Naive thymus-derived CD8-positive, alpha-beta T cell (primary cell): ENCODE measurements at places on chromosomes 7 and 10. TPM values are rescaled to one million over a fixed set of nuclear protein-coding genes. Genes with fewer than 3 reads are reported as not detected.

DNA sequence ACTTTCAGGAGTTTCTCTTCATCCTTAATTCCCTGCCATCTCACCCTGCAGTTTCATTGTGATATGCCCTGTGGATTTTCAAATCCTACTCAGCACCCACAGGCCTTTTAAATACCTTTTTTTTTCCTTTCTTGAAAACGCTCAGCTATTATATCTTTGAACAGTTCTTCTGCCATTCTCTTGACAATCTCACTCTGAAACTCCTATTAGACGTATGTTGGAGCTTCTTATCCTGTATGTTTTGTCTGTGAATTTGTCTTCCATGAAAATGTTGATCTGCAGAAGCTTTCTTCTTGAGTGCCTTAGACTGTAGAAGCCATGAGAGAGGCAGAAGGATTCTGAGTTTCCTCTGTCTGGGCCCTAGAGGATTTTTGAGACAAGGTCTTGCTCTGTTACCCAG lies 18.9 kb upstream of the YAE1 start:
- DNase-seq = no peak

The MYO3A gene
- not detected for total RNA-seq

DNA sequence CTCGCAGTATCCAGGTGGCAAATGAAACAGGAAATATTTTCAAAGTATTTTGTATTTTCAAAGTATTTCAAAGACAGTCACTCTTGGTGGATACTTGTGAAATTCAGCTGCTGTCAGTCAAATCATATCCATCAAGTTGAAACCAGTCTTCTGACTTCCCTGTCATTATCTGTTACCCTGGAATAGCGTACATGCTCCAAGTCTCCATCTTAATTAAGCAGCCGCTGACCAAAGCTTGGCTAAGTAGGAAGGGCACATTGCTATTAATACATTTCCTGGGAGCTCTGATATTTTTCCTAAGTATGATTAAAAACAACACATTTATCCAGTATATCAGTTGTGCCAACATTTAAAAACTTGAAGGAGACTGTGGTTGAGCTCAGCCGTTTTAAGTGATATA lies 112.2 kb downstream of the ZMYND11 start:
- no peak for DNase-seq

DNA sequence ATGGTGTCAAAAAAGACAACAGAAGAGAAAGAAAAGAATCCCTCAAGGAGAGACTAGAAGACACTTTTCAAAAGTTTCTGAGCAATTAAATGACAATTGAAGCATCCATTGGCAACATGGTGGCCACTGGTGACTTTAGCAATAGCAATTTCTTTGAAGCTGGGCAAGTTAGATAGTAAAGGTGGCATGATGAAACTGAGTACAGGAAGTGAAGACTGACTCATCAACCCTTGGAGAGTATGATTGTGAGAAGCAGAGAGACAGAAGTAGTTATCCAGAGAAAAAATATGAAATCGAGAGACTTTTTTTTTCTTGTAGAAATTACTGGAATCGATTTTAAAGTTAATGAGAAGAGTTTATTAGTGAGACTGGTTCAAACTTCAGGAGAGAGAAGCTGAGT lies 52.5 kb downstream of the DGKB start:
- no peak for DNase-seq

DNA sequence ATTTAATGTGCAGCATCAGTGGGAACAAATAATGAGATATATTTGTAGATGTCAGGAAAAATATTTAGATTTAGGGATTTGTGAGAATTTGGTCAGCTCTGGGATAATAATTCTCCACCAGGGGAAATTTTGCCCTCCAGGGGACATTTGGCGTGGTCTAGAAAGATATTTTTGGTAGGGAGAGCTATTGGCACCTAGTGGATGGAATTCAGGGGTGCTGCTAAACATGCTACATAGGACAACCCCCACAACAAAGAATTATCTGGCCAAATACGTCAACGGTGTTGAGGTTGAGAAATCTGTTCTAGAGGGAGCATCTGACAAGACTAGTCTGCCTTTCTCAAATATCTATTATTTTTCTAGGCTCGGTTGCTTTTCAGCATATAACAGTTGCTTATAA lies 2.1 kb downstream of the ADK start:
- no peak for DNase-seq

The ABLIM1 gene
- 430 TPM for total RNA-seq

- DNase-seq = no peak
Observed at GRCh38 chr7:19982841-19983835, 209.7 kb upstream of the TMEM196 start.

The IGFBP1 gene
- not detected for total RNA-seq

The WEE2 gene
- not detected for total RNA-seq

DNA sequence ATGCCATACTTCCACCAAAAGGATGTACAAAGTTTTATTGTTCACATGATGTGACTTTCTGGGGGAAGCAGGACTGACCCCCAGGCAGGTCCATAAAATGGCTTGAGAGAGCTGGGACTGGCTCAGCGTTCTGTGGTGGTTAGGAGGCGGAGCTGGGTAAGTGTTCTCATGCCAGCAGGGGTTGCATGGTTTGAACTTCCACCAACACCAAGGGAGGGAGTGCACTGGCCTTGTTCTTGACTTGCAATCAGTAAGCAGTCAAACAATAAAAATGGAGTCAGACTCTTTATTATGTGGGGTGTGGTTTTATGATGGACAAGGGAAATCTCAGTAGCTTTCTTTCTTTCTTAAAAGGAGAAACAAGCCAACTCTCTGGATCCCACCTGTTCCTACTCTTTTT lies 95.4 kb upstream of the PRR15 start:
- no peak for DNase-seq

GRCh38 chr7:48610705-48611104 lies 313.6 kb upstream of the CDC14C start:
- DNase-seq = no peak

DNA sequence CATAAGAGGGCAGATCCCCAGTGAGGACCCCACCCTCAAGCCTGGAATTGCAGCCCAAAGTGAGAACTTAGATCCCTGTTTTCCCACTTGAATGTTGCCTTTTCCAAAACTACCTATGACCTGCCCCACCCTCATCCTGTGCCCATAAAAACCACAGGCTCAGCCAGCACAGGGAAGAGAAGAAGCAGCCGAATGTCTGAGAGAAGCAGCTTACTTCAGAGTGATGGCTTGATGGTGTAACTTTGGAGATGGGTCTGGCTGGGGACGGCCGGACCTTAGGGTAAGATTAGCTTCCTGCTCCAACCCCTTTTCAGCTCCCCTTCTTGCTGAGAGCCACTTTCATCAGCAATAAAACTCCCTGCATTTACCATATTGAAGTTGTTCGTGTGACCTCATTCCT lies 5.7 kb downstream of the SLC25A40 start:
- DNase-seq = no peak

- no peak for DNase-seq
Observed at GRCh38 chr10:29773675-29774091, 138.9 kb upstream of the SVIL start.

The MMS19 gene
- 111 TPM for total RNA-seq

The TMEM60 gene
- total RNA-seq = 8.4 TPM

The GALNT17 gene
- total RNA-seq = not detected

The NDUFB2 gene
- 103 TPM for total RNA-seq

The GRM3 gene
- not detected for total RNA-seq

GRCh38 chr7:73739387-73739767 lies 775 bp upstream of the ABHD11 start:
- DNase-seq = no peak

GRCh38 chr7:24042028-24042427 lies 242.0 kb upstream of the NPY start:
- no peak for DNase-seq

The ABCB4 gene
- 1.7 TPM for total RNA-seq

DNA sequence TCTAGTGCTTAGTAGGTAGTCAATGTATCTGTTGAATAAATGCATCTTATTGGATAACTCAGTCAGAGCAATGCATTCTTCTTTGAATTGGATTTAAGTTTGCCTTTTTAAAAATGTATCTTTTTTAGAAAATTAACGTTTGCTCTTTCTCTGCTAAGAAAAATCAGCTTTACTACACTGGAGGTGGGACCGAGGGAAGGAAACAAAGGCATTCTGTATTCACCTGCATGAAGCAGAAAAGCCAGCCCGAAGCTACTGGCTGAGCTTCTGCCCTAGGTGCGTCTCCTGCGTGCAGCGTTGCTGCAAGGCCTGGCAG lies 22.2 kb upstream of the ITGB1 start:
- DNase-seq = no peak

DNA sequence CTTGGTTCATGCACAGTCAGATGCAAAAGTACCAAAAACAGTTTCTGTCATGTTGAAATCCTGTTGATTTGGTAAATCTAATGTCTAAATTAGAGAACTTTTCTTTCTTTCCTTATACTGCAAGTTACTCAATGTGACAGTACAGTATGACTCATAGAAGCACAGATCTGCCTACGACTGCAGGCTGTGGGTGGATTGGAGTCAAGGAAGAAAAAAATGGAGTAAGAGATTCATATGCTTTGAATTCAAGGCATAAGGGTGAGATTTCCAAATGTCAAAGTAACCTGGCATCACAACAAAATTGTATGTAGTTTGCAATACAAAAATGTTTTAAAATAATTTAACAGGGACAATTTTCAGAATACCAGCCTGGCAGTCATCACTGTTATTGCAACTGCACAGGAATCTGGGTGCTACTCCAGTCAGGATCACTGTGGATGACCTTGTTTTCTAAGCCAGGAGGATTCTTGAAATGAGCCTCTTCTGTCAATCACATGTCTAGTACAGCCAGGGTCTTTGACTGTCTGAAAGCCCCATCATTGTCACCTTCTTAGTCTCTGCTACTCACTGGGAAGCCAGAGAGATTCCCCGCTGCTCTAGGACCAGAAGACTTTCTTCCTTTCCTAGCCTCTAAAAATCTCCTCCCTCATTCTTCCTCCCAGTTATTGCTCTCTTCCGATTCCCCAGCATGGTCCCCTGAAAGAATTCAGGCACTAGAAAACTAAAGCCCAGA lies 83.6 kb downstream of the CD36 start:
- no peak for DNase-seq

GRCh38 chr10:77212632-77213031 lies 425.0 kb downstream of the KCNMA1 start:
- DNase-seq = no peak

DNA sequence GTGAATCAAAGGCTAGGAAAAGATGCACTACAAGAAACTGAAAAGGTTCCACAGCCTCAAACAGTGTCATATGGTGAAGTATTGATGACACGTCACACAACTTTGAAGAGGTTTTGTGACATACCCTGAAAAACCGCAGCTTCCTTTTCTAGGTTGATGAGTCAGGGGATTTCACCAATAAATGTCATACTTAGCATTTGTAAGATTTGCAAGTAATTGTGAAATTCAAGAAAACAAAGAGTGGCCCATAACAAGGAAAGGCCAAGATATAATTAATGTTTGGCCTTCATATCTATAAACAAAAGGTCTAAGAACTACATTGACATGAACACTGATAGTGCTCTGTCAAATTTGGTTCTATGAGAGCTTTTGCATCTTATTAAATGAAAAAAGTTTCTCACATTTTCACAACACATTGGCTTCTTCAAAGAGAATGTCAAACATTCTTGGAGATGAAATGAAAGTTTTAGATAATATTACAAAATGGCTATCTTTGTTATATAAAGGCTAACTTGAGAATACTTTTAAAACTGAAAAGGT lies 62.0 kb upstream of the NAMPT start:
- DNase-seq = no peak

DNA sequence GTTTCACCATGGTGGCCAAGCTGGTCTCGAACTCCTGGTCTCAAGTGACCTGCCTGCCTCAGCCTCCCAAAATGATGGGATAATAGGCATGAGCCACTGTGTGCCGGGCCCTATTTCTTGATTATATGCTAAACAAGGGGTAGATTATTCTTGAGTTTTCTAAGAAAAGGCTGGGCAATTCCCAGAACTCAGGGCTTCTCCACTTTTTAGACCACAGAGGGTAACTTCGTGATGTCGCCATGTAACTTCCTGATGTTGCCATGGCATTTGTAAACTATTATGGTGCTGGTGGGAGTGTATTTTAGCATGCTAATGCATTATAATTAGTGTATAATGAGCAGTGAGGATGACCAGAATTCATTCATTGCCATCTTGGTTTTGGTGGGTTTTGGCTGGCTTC lies 35.8 kb downstream of the OTUD1 start:
- DNase-seq = no peak

GRCh38 chr7:136685501-136686173 lies 182.8 kb upstream of the CHRM2 start:
- DNase-seq = no peak

The GJD4 gene
- total RNA-seq = not detected

DNA sequence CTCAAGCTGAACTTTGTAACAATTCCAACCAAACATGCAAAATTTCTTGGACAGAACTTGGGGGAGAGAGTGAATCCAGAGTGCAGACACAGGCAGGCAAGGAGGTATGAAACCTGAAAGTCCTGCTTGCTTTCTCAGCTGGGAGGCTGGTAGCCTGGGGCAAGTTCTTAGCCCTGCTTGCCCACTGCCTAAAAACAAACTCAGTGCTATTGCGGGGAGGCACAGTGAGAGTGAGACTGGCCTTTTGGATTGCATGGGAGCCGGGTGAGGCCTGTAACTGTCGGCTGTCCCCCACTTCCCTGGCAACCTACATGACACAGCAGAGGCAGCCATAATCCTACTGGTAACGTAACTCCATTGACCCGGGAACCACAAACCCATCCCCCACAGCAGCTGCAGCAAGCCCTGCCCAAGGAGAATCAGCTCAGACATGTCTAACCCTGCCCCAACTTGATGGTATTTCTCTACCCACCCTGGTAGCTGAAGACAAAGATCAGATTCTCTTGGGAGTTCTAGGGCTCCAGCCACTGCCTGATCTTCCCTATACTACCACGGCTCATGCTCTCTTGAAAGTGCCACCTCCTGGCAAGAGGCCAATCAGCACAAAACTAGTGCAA lies 663.6 kb downstream of the GRM8 start:
- no peak for DNase-seq

GRCh38 chr7:129376076-129376777 lies 58.0 kb upstream of the STRIP2 start:
- peak; percentile 14 for DNase-seq

DNA sequence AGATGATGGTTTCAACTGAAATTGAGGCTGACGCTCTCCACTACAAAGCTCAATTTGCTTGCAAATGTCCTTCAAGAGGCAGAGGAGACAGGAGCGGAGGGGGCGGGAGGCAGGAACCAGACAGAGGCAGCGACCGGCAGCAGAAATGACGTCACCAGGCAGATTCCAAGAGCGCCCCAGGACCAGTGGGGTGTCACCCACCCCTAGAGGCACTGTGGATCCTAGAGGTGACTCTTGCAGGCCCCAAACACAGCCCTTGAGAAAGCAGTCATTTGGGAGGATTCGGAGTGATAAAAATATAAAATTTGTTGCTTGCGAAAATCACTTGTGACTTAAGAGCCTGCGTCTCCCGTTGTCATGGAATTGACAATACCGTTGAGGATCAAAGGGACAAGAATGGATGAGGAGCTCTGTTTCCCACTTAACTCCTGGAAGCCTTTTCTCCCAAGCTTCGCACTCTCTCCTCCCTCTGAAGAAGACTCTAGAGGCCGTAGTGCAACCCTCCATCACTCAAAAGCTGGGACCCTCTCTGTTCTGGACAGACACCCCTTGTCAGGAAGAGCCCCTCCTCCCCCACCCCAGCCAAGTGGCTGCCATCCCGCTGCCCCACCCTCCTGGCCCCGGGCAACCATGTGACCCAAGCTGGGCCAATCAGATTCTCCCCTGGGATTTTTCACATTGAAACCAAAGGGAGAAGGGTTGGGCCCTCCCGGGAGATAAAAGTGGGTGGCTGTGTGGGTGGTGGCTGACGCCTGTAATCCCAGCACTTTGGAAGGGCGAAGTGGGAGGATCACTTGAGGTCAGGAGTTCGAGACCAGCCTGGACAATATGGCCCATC lies 16.3 kb upstream of the SLC29A4 start:
- no peak for DNase-seq

- DNase-seq = no peak
Observed at GRCh38 chr10:11140963-11141362, 123.3 kb downstream of the CELF2 start.

- DNase-seq = no peak
Observed at GRCh38 chr7:2243458-2243857, 1.4 kb downstream of the NUDT1 start.
